ENCODE measurements at places on chromosomes 5 and 9.

DNA sequence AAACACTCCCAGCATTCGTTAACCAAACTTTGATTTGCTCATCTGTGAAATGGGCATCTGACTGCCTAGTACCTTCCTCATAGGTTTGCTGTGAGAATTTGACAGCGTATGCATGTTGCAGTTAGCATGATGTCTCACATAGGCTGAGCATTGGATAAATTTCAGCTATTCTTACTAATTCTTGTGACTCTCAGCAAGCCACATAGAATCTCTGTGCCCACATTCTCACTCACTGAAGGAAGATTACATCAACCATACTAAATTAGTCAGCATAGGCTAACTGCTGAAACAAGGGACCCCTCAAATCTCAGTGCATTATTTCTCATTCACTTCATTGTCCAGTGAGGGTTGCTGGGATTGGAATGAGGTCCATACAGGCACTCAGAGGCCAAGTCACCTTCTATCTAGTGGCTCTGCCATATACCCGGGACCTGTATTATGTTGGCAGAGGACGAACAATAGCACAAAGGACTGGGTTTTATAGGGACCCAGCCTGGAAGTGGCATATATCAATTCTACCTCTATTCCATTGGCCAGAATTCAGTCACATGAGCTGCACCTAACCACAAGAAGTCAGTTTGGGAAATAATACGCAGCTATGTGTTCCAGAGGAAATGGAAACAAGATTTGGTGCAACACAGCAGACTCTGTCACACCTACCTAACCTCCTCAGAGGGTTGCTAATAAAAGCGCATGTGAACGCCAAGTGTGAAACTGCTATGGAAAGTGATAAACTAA is 4.2 kb upstream of the PTGER4 start:
- no peak for DNase-seq

DNA sequence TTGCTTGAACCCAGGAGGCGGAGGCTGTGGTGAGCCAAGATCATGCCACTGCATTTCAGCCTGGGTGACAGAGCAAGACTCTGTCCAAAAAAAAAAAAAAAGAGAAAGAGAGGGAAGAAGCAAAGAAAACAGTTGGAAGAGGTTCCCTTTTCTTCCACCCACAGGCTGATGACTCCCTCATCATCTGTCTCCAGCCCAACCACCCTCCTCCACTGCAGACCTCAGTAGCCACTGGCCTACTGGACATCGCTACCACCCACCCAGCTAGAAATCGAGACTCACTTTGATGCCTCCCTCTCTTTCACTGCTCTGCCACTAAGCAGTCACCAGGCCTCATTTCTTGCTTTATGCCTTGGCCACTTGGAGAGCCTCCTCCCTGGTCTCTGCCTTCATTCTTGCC is 71.2 kb downstream of the NIPSNAP3B start:
- no peak for DNase-seq

DNA sequence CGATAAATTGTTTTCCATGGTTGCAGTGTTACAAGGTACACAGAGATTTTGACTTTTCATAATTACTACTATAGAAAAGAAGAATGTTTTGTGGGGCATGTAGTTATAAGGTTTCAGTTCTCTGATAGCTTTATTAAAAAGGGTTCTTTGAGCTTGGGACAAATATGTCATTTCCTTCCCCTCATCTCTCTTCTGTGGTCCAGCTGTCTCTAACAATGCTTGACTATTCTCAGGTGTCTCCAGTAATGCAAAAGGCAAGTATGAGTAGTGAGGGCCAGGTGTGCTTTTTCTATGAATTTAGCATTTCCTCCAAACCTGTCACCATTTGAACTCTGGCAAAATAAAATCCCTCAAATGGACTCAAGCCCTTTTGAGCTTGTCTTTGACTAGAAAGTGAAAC is 84.3 kb downstream of the SLF1 start:
- DNase-seq = no peak

- DNase-seq = no peak
Observed at GRCh38 chr5:10674582-10674981, 86.5 kb downstream of the DAP start.

GRCh38 chr5:147921136-147921535 is 14.8 kb upstream of the C5orf46 start:
- DNase-seq = no peak

DNA sequence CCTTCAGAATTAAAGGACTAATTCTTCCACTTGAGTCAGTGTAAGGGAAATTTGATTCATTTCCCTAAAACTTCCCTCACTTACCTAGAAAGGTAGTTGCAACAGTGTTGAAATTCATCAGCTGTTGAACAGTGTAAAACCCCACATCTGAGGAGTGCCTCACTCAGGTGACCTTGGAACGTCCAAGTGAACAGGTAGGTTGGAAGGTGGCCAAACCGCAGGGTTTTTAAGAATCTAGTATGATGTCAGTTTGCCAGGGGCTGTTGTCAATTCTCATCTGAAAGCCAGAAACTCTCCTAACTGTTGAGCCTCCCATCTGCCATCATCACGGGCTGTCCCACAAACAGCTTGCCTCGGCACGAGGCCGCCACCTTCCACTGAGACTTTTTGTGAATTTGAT is 105.7 kb downstream of the TMEM174 start:
- no peak for DNase-seq

GRCh38 chr5:38555354-38556087 is 925 bp downstream of the LIFR start:
- DNase-seq = no peak

DNA sequence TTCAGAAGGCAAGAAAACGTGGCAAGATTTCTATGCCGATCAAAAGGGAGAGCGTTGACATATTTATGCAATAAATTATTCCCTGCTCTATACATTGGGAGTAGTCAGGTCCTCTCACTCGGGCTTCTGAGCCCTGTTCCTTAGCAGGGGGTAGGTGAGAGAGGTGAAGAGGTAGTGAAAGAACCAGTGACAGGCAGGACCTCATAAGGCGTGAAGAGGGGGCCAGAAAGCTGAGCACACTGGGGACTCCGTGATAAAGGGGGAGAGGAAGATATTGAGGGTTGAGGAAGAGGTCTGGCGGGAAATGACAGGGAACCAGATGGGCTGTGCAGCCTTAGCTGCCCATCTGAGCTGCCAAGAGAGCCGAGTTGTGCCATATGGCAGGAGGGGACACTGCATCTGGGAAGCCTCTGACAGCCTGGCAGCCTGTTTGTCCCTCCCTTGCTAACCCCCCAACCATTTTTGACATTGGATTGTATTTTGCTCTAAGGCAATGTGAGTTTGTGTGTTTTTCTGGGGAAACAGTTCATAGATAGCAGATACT is 782 bp upstream of the CDC20B start:
- no peak for DNase-seq

GRCh38 chr9:32928145-32928763 is 73.2 kb downstream of the APTX start:
- peak; percentile 68 for DNase-seq

DNA sequence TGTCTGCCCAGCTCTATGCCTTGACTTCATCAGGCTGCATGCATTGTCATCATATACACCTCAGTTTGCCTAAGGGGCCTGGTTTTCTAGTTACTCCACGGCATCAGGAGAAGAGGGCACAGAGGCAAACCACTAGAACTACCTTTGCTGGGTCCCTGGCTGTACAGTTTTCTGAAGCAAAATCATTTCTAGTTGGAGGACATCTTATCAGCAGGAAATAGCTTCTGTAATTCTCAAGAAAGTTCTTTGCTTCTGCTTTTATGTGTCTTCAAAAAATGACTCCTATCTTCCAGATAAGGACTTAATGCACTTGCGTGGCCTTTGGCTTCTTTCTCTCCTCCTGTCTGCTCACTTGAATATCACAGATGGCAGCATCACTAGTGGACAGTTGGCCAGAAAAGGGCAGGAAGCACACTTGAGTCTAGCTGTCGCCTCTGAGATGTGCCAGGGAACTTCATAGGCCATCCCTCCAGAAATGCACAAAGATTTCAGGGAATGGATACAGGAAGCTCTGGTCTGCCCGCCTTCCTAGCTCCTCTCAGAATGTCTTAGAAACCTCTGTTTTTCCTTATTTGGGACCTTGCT is 22.4 kb upstream of the LTC4S start:
- DNase-seq = no peak

DNA sequence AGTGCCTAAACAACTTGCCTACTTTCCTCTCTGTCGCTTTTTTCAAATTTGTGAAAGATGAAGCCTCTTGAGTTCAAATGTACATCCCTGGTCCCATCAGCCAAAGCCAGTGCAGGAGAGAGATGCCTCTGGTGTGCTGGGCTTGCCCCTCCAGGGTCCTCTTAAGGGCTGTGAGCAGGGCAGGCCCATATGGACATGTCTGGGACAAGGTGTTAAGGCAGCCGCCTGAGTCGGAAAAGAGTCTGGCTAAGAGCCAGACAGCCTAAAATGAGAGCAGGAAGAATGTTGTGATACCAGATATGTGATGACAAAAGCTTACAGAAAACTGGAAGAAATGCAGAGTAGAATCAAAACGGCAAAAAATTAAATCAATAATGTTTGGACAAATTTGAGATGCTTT is 72.5 kb downstream of the APTX start:
- no peak for DNase-seq

DNA sequence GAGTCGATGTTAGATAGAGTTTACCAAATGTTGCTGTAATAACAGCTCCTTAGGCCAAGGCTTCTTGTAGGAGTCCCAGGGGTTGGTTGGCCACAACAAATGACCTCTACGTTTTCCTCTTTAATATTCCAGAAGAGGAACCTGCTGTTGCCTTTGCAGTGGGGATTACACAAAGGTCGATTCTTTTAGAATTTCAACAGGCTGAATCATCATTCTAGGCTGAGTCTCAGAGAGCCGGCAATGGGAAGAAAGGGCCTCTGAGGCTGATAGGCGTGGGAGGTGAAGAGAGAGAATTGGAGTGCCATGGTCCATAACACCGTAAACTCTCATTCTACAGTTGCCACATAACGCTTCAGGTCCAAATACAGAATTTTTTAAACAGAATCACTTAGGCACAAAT is 405.9 kb upstream of the DAP start:
- DNase-seq = no peak

GRCh38 chr5:168171901-168172759 is 119.3 kb upstream of the WWC1 start:
- no peak for DNase-seq

GRCh38 chr5:10826971-10827370 is 65.9 kb upstream of the DAP start:
- no peak for DNase-seq

GRCh38 chr5:40655138-40655537 is 24.6 kb upstream of the PTGER4 start:
- DNase-seq = peak; percentile 4

GRCh38 chr9:35519692-35520363 is 29.9 kb downstream of the RUSC2 start:
- no peak for DNase-seq

DNA sequence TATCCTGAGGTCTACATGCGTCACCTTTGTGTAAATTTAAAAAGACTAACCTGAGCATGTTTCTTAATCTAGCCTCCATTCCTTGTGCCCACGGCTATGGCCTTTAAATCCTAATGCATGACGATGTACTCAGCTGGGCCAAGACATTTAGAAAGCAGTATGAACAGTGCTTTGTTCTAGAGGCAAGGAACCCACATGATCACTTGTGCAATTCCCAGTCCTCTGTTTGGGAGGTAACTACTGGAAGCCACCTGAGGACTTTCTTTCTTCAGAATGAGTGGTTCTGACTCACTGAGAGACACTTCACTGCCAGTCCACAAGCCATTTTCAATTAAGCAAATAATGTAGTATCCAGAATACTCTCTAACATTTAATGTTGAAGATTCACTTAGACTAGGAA is 181.3 kb downstream of the RAB3C start:
- DNase-seq = no peak

- DNase-seq = no peak
Observed at GRCh38 chr5:6084376-6084775, 294.0 kb downstream of the MED10 start.

DNA sequence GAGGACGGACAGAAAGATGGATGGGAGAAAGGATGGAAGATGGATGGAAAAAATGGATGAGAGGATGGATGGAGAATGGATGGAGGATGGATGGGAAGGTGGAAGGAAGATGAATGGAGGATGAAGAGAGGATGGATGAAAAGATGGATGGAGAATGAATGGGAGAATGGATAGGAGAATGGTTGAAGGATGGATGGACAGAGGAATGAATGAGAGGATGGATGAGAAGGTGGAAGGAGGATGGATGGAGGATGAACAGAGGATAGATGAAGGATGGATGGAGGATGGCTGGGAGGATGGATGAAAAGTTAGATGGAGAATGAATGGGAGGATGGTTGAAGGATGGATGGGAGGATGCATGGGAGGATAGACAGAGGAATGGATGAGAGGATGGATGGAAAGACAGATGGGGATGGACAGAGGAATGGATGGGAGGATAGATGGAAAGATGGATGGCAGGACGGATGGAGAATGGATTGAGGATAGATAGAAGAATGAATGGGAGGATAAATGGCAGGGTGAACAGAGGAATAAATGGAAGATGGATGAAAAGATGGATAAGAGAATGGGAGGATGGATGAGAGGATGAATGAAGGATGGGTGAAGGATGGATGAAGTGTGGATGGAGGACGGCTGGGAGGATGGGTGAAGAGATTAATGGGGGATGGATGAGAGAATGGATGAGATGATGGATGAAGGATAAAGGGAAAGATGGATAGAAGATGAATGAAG is 217.7 kb upstream of the IER5L start:
- DNase-seq = no peak

- DNase-seq = no peak
Observed at GRCh38 chr5:91283326-91283725, 99.8 kb downstream of the ARRDC3 start.

DNA sequence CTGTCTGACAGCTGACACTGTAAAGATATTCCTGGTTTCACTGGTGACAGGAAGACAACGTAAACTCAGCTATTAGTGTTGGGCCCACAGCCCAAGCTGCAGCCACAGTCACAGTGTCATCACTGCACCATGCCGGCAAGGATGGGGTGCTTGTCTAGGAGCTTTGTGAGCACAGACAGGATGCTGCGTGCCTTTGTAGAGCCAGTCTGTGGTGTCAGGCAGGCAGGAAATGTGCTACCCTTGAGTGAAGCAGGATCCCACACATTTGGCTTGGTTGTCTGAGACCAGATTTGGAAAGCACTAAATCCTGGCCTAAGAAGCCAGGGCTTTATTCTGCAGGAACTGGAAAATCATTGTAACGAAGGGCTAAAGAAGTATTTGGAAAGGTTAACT is 121.6 kb upstream of the ADAMTS16 start:
- DNase-seq = no peak

GRCh38 chr5:146336197-146336596 is 2.4 kb upstream of the POU4F3 start:
- no peak for DNase-seq
